ENCODE measurements at places on chromosomes 6 and 20.

- no peak for DNase-seq
These were observed 79.7 kb upstream of the JARID2 start for GRCh38 chr6:15166121-15166520.

GRCh38 chr6:146767632-146768031 is 168.9 kb downstream of the ADGB start:
- DNase-seq, result no peak

GRCh38 chr6:130034378-130035146 is 16.2 kb downstream of the L3MBTL3 start:
- DNase-seq, result no peak

DNA sequence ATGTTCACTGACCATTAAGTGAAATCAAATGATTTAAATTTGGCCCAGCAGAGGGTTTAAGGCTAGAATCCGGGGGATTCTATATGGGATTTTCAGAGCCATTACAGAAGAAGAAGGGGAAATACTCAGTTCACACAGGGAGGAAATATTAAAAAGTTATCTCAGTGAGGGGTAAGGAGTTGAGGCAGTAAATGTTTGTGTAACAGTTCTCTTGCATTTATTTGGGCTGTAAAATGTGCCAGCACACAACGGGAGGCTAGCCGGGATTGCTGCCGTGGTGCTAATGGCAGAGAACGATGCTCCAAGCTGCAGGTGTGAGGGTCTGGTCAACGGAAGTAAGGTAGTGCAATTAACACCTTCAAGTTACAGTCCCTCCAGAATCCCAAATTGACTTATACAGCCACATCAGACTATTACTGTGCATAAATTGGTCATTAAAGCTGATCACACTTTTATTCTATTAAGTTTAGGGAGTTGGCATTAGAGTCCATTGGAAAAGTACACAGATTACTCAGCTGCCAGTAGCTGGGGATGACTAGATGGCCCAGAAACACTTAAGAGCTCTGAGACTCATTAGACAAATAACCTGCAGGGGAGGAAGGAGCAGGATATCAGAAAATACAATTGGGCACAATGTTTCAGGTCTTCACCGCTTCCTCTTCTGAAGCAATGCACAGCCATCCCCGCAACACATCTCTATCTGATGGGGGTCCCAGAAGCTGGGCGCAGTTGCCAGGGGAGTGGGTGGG is 31.3 kb downstream of the PPP1R3G start:
- no peak for DNase-seq

DNA sequence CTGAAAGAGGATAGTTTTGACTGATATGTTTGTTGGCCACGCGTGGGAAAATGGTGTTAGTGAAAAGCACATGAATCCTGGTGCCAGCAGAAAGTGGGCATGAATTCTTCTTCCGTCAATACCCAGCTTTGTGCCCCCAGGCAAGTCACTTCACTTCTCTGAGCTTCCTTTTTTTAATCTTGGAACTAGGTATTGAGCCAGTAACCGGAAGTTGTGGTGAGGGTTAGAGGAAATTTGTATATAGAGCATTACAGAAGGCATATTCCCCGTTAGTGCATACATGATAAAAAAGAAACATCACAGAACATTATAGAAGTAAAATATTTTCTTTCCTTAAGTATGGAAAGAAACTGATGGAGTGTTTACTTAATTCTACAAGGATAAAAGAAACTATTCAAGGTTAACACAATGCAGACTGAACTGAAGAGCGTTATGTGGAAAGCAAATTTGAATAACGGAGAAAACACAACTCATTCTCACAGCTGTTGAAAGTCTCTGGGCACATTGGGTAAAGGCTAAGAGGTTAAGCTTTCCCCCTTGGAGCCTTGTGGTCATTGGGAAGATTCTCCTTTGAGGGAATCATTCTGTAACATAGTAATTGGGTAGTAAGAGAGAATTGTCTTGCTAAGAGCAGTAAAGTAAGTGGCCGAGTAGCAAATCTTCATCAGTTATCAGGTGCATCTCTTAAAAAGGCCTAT is 223.1 kb downstream of the BCAS1 start:
- DNase-seq, result no peak

DNA sequence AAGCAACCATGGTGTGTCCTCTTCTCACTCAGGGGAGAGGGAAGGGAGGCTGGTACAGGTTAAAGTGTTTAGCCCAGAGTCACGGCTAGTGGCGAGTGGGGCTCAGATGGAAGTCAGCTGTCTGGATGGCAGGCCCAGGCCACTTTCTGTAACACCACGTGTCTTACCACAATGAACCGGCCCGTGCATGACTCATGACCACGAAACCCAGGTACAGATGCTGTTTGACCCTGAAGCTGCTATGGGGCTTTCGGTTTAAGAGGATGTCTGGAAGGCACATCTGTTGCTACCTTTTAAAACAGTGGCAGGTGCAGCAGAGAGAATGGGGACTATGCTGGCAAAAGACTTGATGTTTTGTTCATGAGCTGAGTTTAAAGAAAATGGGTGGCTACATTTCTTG is 36.5 kb upstream of the MPC1 start:
- no peak for DNase-seq

- no peak for DNase-seq
These were observed 195.1 kb downstream of the EDN1 start for GRCh38 chr6:12485226-12485764.

DNA sequence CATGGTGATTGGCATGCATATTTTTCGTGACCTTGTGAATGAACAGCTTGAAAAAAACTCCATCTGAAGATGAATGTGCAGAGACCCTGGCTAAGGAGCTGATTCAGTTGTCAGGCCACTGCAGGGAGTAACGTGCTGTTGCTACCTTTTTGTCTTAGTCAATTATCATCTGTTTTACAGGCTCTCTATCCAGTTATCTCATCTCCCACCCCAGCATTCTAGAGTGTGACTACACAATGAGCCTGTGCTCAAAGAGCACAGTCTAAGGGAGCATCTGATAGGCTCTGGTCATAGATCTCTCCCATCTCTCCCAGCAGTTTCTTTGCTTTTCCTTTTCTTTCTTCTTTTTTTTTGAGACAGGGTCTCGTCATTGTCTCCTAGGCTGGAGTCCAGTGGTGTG is 45.5 kb downstream of the NDRG3 start:
- no peak for DNase-seq

- no peak for DNase-seq
These were observed 280.5 kb downstream of the ADGRB3 start for GRCh38 chr6:68915586-68915985.

GRCh38 chr6:117547688-117548621 is 54.4 kb downstream of the GOPC start:
- DNase-seq, result peak; percentile 68

- DNase-seq, result no peak
These were observed 24.1 kb downstream of the USP45 start for GRCh38 chr6:99491171-99491570.

GRCh38 chr20:58981628-58982364 is 740 bp downstream of the NELFCD start:
- no peak for DNase-seq

GRCh38 chr20:50048420-50049166 is 64.4 kb downstream of the UBE2V1 start:
- peak; percentile 43 for DNase-seq

- DNase-seq, result peak; percentile 33
These were observed 173.0 kb downstream of the AIG1 start for GRCh38 chr6:143233554-143234285.

GRCh38 chr6:126076992-126077664 is 90.8 kb downstream of the TRMT11 start:
- no peak for DNase-seq

DNA sequence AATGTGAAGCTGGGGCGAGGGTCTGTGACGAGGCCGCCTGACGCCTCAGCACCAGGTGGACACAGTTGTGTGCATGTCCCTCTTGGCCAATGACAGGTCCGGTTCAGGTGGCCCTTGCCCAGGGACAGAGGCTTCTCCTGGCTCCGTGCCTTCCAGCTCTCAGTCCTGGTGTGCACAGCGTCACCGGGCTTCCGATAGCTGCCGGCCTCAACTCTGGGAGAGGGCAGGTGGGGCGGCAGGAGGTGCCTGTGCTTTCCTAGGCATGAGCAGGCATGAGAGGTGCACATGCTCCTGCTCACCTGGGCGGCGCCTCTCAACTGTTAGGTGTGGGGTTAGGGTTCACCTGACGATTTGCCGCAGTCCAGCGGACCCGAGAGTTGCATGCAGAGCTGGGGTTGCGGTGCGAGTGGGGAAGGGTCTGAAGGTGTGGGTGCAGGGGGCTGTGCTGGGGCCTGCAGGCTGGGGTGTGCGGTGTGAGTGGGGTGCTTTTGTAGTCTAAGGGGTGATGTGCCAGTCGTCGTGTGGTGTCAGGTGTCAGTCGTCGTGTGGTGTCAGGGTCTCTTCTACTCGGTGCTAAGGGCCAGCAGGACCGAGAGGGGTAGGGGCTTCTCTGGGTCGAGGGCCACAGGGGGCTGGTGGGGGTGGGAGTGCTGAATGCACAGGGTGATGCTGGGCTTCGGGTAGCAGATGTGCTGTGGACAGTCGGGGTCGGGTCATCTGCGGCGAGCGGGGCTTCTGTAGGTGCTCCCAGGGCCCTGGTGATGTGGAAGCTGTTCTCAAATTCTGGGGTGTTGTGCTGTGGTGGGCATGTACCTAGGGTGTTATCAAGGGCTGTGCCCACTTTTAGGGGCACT is 3.8 kb upstream of the SOX18 start:
- no peak for DNase-seq

DNA sequence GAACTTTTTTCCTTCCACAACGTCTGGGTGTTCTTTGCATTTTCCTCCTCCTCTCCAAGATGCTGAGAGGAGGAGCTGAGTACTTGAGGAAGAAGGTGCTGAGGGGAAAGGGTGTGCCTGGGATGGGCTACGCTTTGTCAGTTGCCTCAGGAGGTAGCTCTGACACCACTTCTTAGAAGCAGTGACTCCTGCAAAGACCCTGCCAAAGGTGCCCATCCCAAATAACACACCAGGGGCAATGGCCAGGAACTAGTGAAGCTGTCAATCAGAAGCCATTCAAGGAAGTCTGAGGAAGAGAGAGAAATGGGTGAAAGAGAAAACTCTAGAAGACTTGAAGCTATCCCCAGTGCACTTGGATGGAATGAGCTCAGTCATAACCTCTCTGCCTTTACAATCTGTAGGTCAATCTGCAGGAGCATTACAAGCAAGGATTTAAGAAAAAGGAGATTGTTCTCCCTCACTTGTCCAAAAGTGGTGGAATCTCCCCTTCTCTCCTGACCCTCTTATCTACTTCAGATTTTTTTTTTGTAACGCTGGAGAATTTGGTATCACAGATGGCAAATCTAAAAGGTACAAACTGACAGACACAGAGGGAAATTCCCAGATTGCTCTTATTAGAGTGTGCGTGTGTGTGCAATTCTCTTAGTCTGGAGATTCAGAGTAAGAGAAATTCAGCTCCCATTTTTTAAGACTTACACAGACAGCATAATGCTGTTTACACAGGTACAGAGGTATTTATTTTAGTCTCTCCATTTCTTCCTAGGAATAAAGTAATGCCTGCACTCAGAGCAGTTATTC is 242.6 kb downstream of the GMPR start:
- DNase-seq, result no peak

DNA sequence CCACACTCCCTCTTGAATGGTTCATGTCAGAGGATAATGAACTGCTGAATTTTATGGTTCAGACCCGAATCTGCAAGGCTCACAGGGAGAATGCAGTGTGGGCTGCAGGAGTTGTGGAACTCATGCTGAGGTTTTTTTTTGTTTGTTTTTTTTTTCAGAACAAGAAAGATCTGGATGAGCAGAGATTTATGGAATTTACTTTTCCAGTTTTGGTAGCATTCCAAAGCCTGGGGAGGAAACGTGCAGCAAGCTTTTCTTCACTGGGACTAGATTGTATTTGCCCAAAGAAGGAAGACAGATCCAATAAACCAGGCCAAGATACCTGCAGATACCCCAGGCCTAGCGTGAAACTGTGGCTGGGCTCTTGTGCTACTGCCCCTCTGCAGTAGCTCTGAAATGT is 223.9 kb upstream of the TAB2 start:
- DNase-seq, result peak; percentile 68

DNA sequence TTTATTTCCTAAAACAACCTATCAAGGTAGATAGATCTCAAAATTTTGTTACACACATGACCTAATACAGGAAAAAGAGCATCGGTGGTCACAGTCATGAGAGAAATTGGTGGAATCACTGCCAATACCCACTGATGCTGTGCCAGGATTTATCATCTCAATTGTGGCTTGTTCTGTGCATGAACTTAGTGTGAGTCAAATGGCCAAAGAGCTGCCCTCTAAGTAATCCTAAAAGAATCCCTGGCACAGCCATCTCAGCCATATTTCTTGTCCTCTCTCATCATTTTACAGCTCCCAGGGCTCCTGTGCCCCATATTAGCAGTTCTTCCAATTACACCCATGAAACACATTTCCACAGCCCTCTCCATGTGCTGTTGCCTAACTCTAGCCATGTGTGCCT is 6.1 kb downstream of the GSTA5 start:
- DNase-seq, result no peak

- peak; percentile 11 for DNase-seq
These were observed 211.5 kb upstream of the FKBP1C start for GRCh38 chr6:62999796-63000195.

DNA sequence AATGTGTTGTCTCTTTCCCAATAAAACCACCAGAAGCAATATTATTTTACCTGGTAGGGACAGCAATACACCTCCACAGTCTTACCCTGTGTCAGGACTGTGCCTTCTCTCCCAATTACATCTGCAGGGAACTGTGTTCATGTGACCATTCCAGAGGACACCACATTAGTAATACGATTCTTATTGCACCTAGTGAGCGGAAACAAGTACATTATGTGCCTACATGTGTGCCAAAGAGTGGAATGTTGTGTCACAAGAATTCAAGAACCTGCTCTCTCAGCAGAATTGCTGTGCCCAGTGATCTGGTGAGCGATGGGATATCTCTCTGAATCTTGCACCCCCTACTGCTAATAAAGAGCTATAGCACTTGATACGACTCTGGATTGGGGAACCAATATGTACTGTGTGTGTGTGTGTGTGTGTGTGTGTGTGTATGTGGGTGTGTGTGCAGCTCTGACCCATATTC is 57.4 kb upstream of the FOXC1 start:
- DNase-seq, result no peak

DNA sequence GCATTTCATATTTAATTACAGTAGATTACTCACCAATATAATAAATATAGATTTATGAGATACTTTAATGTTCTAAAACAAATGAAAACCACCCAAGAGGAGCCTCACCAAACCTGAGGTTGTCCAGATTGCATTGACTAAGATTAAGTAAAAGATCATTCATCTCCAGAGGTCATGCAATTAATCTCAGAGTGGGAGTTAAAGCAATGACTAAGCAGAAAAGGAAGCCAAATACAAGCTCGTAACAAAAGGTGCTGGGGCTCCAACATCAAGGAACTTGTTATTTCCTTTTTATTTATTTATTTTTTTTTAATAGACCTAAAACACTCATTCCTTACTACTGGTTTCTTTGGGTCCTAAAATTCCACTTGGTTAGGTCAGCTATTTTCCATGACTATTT is 57.7 kb downstream of the RSPO3 start:
- DNase-seq, result no peak

- DNase-seq, result no peak
These were observed 100.8 kb downstream of the HIVEP2 start for GRCh38 chr6:142844065-142844755.

- DNase-seq, result no peak
These were observed 188.7 kb downstream of the ZMYND8 start for GRCh38 chr20:47167846-47168245.
